ENCODE measurements at places on chromosomes 7 and 10.

GRCh38 chr10:24333736-24334135 lies 124.8 kb downstream of the KIAA1217 start:
- DNase-seq, result no peak

DNA sequence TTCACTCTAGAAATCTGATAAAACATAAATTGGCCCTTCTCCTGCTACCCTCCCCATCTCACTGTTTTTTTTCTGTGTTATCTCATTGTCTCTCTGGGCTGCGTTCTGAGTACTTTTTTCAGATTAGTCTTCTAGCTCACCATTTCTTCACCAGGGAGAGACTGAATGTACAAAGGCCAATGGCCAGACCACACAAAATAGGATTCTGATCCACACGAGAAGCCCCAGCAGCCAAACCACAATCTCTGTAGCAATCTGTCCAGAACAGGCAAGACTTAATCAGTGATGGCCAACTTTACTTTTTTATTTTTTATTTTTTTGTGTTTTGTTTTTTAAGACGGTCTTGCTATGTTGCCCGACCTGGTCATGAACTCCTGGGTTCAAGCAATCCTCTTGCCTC lies 55.9 kb upstream of the PAPSS2 start:
- DNase-seq, result no peak

DNA sequence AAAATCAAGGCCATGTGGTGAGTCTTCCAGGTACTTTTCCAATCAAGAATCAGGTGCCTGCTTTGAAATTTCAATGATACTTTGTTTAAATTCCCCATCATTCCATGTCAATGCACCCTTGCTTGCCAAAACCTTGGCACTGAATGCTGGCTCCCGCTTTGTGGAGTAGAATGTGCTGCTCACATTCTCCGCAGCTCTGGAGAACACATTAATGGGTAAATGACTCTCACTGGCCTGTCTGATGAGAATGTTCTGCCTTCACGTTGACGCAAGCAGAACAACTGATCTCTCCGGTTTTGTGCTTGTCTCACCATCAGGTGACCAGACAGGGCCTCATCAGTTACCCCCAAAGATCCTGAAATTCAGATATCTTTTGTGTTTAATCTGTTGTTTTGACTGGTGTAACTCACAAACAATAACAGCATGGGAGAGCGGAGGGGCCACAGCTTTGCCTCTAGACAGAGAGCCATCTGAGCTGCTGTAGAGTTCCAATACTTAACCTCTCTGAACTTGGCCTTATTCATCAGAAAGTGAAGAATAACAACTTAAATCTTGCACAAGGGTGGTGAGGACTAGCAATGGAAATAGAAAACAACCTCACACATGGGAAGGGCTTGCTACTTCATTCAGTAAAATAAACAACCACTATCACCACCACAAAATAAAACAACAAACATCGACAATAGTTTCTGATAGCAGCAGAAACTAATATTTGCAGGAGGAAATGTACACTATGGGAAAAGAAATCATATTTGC lies 276.9 kb upstream of the IGFBP3 start:
- DNase-seq, result no peak

GRCh38 chr7:7740037-7740355 lies 21.6 kb upstream of the RPA3 start:
- no peak for DNase-seq

Data from CD4-positive, CD25-positive, alpha-beta regulatory T cell (primary cell).